ENCODE measurements at places on chromosomes 3 and 15.

DNA sequence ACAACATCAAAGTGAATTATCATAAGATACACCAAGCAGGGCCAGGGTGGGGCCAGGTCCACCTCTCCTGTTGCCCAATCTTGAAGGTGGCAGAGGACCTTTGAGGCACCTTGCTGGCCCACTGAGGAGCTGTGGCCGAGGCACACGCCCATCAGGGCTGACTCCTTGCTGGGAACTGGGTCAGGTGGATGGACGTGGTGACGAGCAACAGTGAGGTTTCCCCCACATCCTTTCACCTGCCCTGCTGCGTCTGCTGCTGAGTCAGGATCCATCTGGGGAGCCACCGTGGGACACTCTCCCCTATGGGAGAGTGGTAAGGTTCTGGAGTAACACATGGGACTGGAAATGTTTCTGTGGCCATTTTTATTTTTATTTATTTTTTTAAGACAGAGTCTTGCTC lies 17.3 kb upstream of the FURIN start:
- no peak for DNase-seq

DNA sequence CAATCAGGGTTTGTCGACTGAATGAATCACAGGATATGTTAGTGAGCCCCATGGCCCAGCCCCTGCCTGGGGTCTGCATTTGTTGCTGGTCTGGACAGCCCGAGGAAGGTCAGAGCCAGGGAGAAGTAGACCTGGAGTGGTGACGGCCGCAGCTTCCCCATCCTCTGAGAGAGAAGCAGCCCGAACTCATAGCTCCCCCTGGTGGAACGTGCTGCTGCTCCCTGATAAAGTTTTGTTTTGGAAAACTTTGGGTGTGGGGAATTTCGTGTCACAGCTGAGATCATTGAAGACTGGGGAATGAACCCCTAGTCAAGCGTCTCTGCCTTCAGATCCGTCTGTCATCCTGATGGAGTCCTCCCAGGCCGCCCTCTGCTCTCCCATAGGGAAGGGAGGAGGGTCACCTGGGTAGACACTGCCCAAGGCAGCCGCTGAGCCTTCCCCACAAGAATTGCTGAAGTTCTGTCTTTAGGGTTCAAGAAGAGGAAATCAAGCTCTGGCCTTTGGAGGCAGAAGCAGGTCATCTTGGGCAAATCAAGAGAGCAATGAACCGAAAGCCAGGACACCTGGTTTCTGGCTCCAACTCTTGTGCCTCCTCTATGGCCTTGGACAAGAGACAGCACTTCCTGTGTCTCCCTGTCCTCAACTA lies 60.5 kb downstream of the GLDN start:
- DNase-seq = no peak

DNA sequence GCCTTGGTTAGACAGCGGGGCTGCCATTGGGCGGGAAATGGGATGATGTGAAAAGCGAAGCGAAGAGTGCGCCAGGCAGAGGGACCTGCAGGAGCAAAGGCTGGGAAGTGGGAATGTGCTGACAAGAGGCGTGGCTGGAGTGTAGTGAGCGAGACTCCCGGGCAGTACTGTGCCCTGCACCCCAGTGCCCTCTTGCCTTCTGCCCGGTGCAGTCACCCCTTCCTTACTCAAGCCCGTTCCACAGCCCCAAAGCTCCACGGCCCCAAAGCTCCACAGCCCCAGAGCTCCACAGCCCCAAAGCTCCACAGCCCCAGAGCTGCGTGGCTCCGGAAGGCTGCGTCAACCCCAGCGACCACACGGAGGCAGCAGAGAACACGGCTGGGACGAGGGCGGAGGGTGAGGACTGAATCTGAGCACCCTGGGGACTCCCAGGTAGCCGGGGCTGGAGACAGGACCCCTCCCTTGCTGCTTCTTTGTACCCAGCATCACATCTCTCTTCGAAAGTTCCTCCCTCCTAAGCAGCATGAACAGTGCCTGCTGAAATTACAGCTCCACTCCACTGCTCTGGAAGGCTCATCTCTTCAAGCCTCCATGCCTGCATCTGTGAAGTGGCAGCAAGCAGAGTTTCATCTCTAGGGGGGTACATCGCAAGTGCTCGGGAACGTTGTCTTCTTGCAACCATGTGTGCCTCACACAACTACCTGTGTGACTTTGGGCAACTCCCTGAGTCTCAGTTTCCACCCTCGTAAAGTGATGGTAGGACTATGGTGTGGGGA lies 108.9 kb downstream of the FBLN2 start:
- DNase-seq = peak; percentile 59

- DNase-seq = no peak
Observed at GRCh38 chr3:185887066-185887465, 50.7 kb downstream of the TRA2B start.

- no peak for DNase-seq
Observed at GRCh38 chr3:37458162-37459120, 284.1 kb upstream of the LRRFIP2 start.

- no peak for DNase-seq
Observed at GRCh38 chr3:189778340-189778950, 147.3 kb downstream of the TP63 start.

- no peak for DNase-seq
Observed at GRCh38 chr3:158918008-158918407, 116.2 kb downstream of the MFSD1 start.

DNA sequence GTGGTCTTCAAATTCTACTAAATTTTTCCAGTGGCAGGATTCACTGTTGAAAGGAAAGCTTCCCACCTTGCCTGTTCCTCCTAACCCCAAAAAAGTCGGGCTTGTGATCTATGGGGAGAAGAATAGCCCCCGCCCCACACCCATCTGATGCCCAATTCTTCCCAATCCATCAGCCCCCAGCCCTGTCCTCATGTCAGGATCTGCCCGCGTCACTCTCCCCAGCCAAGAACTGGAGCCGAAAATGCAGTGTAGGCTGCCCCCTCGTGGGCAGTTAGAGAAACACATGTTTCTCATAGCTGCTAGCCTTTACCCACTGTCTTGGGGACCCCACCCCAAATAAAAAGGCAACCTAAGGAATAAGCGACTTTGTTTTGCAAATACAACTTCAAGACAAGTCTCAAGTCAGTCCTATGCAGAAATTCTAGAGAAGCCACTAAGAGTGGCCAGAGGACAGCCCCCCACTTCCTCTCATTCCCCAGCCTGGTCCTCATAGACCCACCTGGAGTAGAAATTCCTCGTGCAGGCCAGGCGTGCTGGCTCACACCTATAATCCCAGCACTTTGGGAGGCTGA lies 13.0 kb upstream of the CSK start:
- peak; percentile 64 for DNase-seq

DNA sequence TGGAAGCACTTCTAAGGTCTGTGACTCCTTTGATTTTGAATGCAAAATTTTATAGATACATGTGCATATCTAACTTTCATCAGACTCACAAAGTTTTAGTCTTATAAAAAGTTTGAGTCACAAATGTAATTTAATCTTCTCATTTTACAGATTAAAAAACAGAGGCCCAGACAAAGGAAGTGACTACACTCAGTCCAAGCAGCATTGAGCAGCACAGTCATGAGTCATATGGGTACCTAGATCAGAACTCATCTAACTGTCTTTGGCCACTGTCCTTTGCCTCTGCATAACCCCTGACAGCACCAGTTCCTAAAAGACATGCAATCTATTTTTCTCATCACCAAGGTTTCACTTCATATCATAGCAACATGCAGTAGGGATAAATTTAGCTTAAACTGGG lies 210.7 kb upstream of the KCNH8 start:
- no peak for DNase-seq

- DNase-seq = no peak
Observed at GRCh38 chr3:178001670-178002101, 534.5 kb upstream of the KCNMB2 start.

DNA sequence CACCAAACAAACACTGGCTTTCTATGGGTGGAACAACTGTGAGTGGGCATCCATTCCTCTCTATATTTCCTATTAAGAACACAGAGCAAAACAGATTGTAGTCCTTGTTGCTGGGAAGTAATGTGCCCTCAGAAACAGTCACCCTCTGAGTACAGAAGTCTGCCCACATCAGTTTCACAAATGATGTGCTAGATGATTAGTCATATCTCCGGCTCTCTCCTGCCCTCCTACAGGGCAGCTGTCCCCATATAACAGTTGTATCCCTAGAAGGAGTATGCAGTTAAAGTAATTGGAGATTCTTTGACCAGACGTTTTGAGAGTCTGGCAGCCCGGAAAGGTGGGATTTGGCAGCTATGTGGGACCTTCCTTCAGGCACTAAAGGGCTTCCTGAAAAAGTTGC lies 159.9 kb downstream of the APBA2 start:
- DNase-seq = no peak

All from activated CD4-positive, alpha-beta T cell treated with anti-CD3 and anti-CD28 coated beads for 4 hours (primary cell).